Left renal cortex interstitium (tissue), 4 donors: ENCODE measurements at places on chromosomes 12 and 14.

GRCh38 chr14:53190938-53191337 is 37.8 kb upstream of the DDHD1 start:
- DNase-seq = no peak

DNA sequence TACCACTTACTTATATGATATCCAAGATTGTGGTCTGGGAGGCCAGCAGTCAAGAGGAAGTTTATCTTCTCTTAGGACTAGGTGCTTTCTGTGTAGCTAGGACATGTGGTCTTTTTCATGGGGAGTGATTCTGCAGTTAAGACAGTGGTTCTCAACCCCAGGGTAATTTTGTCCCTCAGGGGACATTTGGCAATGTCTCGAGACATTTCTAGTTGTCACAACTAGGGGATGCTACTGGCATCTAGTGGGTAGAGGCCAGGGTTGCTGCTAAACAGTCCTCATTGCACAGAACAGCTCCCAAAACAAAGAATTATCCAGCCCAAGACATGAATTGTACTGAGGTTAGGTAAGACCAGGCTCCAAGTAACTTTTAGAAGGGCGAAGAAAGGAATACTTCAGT is 20.0 kb downstream of the AMDHD1 start:
- no peak for DNase-seq

GRCh38 chr12:50746431-50746830 is 17.5 kb upstream of the ATF1 start:
- DNase-seq = no peak

DNA sequence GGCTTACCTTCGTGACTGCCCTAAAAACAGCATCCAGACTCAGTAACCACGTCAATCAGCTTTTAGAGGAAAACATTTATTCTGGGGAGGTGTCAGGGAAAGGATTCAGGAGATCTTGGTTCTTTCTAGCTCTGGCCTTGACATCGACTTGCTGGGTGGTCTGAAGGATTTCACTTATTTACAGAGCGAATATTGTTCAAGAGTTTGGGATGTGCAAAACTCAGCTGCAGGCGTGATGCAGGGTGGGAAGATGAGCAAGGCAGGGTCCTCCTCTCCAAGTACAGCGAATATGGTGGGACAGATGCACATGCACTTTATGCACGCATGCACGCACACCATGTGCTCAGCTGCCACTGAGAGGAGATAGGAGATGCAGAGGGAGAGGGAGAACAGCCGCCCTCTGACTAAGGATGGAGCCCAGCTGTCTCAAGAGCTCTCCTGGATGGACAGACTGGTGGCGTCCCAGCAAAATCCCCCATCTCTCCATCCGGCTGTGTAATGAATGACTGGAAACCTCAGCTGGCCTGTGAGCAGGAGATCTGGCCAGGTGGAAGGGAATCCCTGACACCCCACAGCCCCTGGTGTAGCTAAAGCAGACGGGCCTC is 24.4 kb upstream of the BDKRB1 start:
- no peak for DNase-seq

GRCh38 chr12:26705851-26706250 is 127.1 kb downstream of the ITPR2 start:
- no peak for DNase-seq
